ENCODE measurements at places on chromosomes 5 and 9.

DNA sequence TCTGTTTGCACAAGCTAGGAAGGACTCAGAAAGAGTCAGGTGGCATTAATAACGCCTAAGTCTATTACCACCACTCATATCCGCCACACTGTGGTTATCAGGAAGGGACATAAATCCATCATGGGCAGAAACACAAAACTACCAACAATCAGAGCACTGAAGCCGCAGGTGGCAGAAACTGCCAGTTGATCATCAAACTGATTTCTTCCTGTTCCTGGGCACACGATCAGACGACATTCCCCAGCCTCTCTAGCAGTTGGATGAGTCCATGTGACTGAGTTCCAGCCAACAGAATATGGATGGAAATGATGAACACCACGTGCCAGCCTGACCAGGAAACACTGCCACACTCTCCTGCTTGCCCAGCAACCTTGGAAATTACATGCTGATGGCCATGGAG is 181.7 kb downstream of the ELAVL2 start:
- DNase-seq = no peak

DNA sequence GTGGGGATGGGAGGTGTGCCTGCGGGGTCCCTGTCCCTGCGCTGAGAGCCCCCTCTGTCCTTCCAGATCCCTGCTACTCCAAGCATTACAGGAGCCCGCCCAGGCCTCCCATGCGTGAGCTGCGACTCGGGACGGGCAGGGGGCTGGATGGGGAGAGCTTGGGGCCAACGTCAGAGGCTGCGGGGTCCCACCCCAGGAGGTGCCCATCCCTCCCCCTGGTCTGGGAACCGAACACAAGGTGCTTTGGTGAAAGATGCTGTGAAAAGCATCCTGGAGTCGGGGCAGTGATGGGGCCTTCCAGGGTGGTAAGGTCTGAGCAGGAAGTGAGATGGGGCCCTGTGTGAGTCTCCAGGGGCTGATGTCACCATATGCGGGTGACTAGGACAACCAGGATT is 2.7 kb downstream of the LCN9 start:
- DNase-seq = no peak

DNA sequence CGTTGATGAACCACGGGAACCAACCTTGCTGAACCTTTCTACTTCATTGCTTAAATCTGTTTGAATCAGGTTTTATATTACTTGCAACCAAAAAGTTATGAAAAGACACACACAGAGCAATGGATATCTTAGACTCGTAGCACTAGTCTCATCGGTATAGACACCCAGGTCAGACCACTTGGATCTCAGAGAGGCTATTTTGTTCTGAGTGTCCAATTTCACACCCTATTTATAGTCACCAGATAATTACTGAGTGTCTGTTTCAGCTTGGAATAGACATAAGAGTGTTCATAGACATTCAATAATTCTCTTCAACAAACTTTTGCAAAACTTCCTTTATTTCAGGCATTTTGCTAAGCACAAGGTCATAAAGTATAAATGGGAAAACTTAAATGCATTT is 145.4 kb upstream of the EGFLAM start:
- DNase-seq = no peak

DNA sequence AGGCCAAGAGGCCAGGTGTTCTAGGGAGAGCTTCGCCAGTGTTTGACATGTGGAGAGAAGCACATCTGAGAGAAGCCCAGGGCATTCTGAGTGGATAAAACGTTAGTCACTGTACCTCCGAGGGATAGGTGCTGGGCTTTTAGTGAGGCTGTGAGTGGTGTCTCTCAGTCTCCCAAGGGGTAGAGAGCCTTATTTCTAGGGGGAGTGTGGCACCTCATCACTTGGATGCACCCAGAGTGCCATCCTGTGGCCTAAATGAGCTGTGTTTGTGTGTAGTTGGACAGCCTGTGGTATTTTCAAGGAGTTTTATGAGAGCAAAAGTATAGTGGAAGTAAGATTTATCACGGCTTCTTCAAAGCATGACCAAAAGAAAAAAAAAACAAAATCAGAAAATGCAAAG is 1046.9 kb upstream of the WWC1 start:
- no peak for DNase-seq

DNA sequence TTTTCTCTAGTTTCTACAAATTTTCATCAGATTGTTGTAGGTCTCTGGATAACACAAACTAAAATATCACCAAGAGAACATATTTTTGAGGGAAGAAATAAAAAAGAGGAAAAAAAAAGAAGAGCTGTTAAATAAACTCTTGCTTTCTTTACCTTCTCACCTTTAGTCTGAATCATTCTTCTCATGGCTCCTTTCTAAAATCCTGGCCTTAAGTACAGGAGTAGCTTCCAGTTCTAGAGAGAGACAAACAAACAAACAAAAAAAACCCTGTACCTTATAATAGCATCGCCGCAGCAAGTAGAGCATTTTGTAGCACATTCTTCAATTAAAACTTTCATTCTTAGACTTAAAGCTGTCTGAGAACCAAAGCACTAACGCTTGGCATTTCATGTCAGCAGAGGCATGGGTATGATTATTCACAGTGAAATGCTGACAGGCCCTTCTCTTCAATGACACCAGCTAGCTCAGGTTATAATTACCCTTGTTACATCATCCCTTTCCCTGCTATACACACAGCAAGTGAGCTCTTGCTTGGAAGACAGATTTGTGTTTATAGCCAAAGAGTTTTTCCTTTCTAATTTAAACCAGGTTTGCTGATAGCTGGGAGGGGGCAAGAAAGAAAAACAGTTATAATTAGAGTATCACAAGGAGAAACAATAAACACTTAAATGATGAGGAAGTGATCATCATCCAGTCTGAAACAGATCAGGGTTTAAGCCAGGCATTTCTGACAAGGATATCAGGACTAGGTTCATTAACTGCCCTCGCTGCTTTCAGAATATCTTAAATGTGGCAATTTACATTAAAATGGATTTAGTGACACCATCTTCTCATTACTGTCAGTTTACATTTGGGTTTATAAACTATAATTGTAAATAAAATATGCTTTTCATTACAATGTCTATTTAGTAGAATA is 510.9 kb upstream of the ZNF608 start:
- DNase-seq = no peak
